ENCODE measurements at places on chromosomes 13 and 19.

GRCh38 chr19:52369559-52370340 lies at the start of gene ZNF880:
ZNF880 (plus strand) TSS chr19:52369923; CDS start chr19:52369966, 43 bp downstream.
- peak; percentile 91 for DNase-seq

DNA sequence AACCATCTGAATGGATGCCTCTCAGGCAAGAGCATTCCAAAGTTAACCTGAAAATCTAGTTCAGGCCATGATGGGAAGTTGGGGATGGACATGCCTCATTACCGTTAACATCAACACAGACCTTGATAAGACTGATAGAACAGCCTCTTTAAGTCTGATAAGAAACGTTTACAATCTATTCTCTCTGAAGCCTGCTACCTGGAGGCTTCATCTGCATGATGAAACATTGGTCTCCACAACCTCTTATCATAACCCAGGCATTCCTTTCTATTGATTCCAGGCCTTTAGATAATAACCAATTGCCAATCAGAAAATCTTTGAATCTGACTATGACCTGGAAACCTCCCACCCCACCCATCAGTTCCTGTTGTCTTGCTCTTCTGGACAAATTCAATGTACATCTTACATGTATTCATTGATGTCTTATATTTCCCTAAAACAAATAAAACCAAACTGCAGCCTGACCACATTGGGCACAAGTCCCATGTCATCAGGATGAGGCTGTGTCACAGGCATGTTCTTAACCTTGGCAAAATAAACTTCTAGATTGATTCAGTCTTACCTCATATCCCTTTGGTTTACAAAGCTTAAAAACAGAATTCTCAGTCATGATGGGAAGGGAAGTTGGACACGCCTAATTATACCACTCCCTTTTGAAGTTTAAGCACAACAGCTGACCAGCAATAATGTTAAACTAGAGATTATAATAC lies 843.8 kb upstream of the SPRY2 start:
- DNase-seq, result no peak

DNA sequence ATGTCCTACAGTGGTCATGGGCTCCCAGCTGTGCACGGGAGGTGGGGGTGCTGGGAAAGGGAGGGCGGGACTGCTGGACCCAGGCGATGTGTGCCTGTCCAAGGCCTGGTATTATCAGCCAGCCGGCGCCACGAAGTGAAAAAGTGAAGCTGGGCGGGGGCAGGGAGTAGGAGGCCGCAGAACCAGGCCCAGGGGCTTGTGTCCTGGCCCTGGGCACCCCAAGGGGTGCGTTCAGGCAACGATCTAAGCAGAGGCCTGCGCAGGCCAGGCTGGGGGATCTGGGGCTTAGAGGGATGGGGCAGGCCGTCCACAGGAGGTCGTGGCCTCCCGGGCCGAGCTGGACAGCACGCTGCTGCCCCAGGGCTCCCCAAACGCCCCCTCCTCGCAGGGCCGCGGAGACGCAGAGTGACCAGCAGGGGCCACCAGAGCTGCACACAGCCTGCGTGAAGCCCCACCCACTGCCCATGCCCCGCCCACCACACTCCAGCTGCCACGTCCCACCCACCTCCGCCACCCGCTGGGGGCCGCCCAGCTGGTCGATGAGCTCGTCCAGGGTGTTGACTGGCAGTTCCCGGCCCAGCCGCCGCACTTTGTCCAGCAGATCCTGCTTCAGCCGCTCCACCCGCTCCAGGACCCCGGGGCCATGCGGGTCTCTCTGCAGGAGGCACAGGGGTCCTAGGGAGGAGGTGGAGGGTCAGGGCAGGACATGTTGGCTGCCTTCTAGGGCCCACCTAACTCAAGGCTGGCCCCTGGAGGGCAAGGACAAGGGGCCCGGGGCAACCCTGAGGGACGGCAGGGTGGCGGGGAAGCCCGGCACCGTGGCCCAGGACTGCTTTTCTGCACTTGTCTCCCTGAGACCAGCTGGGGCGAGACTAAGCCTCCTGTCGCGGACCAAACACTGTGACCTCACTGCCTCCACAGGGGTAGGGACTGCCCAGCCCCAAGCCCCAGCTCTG lies 9.5 kb downstream of the GPX4 start:
- peak; percentile 90 for DNase-seq

DNA sequence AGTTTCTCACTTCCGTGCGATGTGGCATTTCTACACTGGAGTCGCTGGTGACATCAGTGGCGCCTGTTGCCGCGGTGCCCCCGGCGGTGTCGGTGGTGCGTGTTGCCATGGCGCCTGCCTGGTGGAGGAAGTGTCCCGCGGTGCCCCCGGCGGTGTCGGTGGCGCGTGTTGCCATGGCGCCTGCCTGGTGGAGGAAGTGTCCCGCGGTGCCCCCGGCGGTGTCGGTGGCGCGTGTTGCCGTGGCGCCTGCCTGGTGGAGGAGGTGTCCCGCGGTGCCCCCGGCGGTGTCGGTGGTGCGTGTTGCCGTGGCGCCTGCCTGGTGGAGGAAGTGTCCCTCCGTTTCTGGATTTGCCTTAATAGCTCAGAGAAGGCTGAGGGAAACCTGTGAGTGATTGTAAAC lies 127.6 kb downstream of the KDM4B start:
- no peak for DNase-seq

DNA sequence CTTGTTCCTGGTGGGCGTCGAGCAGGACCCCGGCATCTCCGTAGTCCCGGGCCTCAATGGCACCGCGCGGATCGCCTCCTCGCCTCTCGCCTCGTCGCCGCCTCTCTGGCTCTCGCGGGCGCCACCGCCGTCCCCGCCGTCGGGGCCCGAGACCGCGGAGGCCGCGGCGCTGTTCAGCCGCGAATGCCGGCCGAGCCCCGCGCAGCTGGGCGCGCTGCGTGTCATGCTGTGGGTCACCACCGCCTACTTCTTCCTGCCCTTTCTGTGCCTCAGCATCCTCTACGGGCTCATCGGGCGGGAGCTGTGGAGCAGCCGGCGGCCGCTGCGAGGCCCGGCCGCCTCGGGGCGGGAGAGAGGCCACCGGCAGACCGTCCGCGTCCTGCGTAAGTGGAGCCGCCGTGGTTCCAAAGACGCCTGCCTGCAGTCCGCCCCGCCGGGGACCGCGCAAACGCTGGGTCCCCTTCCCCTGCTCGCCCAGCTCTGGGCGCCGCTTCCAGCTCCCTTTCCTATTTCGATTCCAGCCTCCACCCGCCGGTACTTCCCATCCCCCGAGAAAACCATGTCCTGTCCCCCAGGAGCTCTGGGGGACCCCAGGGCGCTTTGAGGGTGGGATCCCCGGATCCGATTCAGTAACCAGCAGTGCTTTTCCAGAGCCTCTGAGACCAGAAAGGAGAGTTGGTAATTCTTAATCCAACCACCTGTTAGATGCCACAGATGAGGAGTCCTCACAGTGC lies 885 bp downstream of the MLNR start:
- no peak for DNase-seq

DNA sequence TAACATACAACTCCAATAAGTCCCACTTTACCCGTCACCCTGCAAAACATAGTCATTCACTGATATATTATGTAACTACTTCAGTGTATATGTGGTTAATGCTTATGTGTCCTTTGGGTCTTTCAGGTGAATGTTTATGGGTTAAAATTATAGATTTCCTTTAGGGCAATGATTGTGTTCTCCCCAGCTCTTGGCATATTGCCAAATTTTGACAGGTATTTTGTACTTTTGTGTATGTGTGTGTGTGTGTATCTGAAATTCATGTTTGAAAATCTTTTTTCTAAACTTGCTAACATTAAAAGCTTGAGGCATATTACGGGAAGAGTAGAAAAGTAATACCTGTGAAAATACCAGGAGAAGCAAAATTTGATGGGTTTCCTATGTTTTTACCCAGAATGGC lies 8.2 kb downstream of the CDK8 start:
- no peak for DNase-seq
